Activated B cell treated with CpG ODN at 0.5 μM for 24 hours (primary cell): ENCODE measurements at places on chromosomes 7 and 10.

GRCh38 chr10:26384600-26384999, 53.5 kb upstream of the APBB1IP start:
- no peak for DNase-seq

DNA sequence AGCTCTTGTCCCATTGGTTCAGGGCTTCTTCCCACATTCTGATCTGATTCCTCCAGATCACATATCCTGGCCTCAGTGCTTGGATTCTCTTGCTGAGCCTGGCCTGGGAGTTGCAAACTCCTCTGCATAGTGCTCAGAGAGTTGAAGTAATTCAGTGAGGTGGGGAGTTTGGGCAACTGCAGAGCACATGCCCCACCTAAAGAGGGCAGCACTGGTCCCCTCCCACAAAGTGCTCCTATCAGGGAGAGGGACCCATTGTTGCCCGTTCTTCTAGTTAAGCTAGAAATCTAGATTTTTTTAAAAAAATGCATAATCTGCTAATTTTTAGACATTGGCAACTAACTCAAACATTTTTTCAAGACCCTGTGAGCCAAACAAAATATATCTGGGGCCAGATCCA, 45.1 kb downstream of the CHN2 start:
- no peak for DNase-seq

- DNase-seq, result no peak
These were observed 22.2 kb downstream of the CDNF start for GRCh38 chr10:14815681-14816080.

DNA sequence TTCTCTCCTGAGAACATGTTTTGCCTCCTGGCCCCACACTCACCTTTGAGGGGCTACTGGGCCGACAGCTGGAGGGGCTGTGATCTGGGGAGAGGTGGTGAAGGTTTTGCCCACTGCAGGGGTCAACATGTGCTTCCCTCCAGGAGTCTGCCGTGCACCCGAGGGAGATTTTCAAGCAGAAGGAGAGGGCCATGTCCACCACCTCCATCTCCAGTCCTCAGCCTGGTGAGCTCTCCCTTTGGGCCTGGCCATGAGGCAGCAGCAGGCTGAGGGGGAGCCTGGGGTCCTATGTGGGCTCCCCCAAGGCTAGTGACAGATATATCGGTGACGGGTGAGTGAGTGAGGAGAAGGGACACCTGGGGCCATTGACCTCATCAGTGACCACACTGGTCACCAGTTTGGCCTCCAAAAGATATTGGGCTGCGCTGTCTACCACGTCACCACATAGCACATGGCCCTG, 6.6 kb downstream of the PGAM2 start:
- peak; percentile 38 for DNase-seq

- no peak for DNase-seq
These were observed 48.9 kb downstream of the LRGUK start for GRCh38 chr7:134176037-134176350.

DNA sequence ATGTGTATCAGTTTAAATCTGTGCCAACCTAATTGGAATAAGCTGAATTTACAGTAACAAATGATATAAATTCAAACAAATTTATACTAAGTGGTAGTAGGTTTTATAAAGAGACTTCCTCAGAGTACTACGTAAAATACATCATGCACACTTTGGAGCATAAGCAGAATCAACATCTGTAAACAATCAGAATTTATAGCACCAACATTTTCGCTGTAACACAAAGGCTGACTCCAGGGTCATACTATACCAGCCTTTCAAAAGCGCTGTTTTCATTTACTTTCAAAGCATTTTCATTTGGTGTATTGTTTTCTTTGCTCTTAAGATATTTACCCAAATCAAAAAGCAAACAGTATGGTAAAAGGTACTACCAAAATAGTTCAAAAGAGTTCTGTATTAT, 29.3 kb upstream of the TMEM168 start:
- no peak for DNase-seq

DNA sequence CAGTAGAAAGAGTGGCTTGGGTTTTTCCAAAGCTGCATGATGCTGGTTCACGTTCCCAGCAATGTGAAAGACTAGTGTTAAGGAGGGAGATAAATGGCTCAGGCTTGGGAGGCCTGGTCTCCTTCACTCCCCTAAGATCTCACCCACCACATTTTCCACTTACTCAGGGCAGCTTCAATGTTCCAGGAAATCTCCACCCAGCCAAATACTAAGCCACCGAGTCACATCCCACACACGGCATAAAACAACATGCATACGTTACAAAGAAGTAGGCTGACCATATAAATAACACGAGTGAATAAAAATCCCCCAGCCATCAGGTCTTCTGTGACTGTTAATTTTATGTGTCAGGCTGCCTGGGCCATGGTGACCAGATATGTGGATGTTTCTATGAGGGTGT, 303.5 kb downstream of the SFMBT2 start:
- DNase-seq, result no peak

- no peak for DNase-seq
These were observed 20.1 kb downstream of the TMEM168 start for GRCh38 chr7:112770051-112770450.

- DNase-seq, result no peak
These were observed 38.2 kb downstream of the SLC29A4 start for GRCh38 chr7:5320802-5321396.

DNA sequence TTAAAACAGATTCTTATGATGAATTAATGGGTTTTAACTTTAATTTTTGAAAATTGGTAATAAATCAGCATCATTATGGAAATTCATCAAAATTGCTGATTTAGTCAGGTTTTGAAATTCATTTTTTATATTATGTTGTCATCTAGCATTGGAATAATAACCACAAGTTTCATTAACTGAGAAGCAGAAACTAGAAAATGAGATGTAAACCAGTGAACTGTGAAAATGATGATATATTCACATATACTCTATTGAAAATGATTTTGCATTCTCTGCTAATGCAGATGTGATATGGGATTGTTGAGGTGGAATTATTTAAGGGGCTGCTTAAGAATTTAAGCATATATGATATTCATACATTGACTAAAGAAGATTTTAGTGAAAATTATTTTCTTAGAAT, 316.1 kb upstream of the FZD1 start:
- no peak for DNase-seq

DNA sequence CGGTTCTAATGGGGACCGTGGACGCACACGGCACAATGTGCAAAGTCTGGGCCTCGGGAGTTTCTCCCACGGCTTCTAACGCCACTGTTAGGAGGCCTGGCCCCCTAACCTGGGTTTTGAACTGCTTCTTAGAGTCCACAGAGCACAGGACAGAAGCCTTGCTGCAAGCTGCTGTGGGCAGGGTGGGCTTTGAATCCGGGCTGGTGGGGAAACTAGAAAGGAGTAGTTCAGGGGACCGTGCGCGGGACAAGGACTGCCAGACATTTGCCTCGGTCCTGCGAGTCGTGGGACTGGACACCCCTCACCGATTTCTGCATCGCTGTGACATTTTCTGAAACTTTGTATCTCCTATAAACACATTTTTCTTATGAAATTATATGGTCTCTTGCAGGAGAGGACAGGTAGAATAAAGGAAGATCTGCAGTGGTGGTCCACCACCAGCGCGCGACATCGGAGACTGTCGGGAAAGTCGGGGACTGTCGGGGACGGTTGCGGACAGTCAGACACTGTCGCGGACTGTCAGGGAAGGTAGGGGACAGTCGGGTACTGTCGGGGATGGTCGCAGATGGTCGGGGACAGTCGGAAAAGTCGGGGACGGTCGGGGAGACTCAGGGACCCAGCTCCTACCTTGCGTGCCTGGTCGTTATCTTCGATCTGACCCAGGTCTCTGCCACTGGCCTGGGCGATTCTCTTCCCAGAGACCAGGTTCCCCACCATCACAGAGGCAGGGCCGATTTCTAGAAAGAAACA, 222.1 kb downstream of the ZMYND11 start:
- DNase-seq, result no peak

- no peak for DNase-seq
These were observed 816.7 kb upstream of the PHF14 start for GRCh38 chr7:10156972-10157371.
